ENCODE measurements at places on chromosomes 2 and 18.

DNA sequence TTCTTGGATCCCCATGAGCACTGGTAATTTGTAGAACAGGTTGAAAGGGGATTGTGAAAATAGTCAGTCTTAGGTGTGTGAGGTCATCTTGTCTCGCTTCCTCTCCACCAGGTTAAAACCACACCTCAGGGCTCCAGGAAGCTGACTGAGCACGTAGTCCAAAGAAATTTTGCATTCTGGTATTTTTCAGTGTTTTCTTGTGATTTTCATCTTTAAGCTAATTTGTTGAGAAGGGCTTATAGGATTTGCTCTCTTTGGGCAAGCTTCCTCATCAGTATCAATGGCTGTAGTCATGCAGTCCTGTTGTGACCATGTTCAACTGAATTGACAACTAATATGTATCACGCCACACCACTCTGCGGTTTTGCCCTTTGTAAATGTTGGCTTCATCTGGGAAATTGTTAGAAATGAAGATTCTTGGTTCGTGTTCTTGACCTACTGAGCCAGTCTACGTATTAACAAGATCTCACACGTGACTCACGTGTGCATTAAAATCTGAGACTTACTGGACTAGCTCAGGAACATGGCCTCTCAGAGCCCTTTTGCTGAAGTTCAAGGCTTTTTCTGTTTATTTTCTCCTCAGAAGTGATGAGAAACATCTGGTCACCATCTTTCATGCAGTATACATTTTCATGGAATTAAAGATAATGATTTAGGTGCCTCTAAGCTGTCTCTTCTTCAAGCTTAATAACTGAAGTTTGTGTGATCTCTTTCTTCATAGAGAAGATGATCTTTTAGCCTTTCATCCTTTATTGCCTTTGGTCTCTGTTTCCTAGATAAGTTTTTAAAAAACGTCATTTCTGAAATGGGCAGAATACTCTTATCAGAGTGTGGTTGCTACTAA is 32.8 kb downstream of the FMNL2 start:
- no peak for DNase-seq

DNA sequence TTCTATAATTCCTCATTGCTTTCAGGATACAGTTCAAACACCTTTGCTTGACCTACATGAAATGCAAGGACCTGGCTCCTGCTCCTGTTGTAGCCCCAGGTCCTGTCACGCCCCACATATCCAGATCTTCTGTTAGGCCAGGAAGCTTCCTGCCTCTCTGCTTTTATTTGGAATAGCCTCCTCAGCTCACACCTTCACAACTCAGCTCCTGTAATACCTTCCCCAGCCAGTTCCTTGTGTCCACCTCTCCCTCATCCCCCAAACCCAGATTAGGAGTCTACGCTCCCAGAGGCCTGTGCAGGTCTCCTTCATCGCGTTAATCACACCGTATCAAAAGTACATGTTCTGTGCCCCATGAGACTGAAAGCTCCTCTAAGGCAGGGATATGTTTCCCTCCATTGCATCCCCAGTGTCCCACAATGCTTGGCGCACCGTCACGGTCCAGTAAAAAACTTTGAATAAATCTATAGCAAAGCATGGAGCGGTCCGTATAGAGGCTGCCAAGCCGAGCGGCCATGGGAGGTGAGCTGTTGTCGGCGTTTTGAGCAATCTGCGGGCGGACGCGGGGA is 371 bp downstream of the MDH1B start:
- DNase-seq: no peak

DNA sequence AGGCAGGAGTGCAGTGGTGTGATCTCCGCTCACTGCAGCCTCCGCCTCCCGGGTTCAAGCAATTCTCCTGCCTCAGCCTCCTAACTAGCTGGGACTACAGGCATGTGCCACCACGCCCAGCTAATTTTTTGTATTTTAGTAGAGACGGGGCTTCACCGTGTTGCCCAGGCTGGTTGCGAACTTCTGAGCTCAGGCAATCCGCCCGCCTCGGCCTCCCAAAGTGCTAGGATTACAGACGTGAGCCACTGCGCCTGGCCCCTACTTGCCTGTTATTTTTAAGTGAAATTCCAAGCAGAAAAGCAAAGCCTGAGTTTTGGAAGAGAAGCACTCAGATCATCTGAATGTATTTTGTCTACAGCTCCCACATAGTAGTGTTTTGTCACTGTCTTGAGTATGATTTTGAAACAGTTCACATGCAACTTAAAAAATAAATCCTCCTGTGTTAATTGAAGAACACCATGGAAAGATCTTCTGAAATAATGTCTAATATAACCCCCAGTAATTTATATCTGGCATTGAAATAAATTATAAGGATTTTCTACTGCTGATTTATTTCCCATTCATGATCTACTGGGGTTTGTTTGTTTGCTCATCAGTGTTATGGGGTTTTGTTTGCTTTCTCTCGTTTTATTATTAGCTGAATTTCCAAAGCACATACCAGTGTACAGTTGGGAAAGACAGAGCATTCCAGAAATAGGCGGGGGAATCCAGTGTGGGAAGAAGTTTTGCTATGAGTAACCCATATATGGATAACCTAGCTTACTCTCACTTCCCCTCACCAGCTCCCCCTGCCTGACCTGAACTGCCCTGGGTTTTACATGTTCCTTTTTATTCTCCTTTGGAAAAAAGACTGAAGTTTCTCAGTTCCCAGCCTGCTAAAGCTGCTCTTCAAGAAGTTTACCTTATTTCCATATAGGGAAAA is 80.1 kb upstream of the MAP3K20 start:
- DNase-seq: peak; percentile 33

- no peak for DNase-seq
These were observed 20.2 kb downstream of the PRKAG3 start for GRCh38 chr2:218811382-218811781.

DNA sequence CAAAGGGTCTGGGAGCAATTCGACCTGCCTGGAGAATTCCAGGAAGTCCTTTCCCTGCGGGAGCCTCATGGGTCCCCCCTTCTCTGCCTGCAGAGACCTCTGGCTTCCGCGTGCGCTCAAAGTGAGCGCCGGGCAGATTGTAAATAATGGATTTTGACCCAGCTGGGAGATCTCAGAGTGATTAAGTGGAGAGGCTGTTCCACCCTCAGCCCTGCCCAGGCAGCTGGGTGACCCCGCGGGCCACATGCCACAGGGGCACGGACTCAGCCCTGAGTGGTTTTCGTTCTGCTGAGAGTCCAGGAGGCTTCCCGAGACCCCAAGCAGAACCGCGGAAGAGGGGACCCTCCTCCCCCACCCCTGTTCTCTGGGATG is 1.2 kb downstream of the KCNG2 start:
- DNase-seq: no peak

GRCh38 chr2:239768031-239768790 is 256.9 kb downstream of the NDUFA10 start:
- no peak for DNase-seq

All from Caki2 (cell line).